Foreskin fibroblast (primary cell): ENCODE measurements at places on chromosomes 6 and 20.

GRCh38 chr20:15759594-15759993 is 813.7 kb downstream of the KIF16B start:
- peak; percentile 74 for DNase-seq

GRCh38 chr6:34592208-34592952 is 36.3 kb upstream of the SPDEF start:
- DNase-seq: no peak

GRCh38 chr20:61786230-61786629 is 279.5 kb downstream of the TAF4 start:
- no peak for DNase-seq

DNA sequence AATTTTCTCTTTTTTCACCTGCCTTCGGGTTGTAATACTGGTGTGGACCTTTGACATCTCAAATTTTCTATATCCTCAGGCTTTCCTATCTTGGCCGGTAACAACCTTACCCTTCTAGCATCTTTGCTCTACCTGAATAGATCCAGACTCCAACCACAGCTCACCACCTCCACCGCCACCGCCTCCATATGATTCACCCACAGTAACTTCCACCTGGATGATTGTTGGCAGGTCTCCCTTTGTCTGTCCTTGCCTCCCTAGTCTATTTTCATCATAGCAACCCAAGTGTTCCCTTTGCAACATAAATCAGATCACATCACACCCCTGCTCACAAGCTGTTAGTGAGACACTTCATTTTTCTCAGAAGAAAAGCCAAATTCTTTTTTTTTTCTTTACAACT is 525.8 kb upstream of the POU3F2 start:
- no peak for DNase-seq

DNA sequence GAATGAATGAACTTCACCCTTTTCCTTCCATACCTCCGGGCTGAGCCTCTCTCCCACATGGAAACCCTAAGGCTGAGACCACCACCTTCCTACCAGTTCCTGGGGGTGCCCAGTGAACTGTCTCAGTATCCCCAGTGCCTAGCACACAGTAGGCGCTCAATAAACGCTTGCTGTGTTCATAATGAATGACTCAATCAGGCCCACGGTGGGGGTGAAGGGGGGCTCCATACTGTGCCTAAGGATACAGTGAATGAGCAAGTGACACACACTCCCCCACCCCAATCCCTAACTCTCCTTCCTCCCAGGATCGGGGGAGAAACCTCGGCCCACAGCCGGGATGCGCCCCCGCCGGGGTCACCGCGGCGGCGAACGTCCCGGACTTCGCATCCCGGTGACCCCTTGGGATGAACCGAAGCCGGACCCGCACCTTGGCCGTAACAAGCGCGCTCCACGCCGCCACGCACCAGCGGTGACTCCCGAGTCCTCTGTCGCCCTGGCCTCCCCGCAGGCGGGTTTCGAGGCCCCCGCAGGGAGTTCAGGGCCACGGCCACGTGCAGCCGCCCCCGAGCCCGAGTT is 592 bp downstream of the KCNG1 start:
- DNase-seq: no peak

GRCh38 chr20:48129345-48129942 is 344.2 kb upstream of the SULF2 start:
- no peak for DNase-seq

DNA sequence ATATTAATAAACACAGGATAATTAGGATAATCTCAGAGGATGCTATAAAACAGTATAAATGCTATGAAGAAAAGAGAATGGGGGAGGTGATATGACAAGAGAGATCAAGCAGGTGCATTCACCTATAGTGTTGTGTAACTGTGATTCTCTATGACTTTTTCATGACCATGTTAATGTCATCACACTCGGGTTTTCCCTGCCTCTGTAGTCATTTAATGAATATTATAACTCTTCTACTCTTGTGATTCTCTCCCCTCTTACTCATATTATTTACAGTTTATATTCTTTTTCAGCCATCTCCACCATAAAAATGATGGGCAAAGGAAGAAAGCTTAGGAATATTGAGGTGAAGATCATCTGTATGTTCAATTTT is 106.9 kb upstream of the SGK1 start:
- DNase-seq: no peak

GRCh38 chr6:82902290-82902689 is 163.4 kb downstream of the UBE3D start:
- no peak for DNase-seq

DNA sequence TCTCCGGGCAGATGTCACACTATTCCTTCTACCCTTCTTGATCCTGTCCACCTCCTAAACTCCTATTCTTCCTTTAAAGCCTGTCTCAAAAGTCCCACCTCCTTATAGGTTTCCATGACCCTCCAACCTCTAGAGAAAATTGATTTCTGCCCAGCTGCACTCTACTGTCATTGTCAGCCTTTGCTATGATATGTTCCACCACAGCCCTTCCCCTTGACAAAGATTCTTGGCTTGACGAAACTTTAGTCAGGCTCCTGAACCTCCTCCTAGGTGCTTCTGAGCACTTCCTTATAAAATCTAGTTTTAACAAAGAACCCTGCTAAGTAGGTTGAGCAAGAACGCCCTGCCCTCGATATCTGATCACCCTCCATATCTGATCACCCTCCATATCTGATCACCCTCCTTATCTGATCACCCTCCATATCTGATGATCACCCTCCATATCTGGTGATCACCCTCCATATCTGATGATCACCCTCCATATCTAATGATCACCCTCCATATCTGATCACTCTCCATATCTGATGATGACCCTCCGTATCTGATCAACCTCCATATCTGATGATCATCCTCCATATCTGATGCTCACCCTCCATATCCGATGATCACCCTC is 103.2 kb downstream of the RIN2 start:
- no peak for DNase-seq

DNA sequence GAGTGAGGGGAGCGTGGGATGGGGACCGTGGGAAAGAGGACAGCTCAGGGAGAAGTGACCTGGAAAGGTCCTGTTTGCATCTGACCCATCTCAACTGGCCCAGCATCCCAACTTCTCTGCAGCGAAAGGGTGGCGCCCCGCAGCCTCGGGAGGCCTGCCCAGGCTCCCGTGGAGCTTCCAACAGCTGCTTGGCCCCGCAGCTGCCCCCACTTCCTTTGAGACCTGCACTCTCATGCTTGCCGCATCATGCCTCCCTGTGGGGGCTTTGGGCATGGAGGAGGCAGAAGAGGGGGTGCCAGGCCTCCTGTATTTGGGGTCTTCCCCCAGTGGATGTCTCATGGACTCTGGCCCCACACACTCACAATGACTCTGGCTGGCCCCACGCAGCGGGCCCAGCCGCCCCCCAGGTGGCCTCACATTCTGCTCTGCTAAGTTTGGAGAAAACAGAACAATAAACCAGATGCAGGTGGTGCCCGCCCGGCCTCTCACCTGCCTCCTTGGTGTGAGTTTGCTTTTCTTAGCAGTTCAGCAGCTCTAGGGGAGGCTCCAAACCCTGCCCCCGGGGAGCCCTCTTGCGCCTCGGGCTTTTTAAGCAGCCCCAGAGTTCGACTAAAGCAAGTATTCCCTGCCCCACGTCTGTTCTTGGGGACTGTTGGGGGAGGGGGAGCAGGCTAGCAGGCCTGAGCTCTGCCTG is 40.7 kb downstream of the CPXM1 start:
- DNase-seq: no peak

- DNase-seq: no peak
These were observed 67.2 kb upstream of the RNF146 start for GRCh38 chr6:127199470-127199869.

GRCh38 chr6:125640441-125641150 is 108.8 kb upstream of the HEY2 start:
- DNase-seq: no peak

GRCh38 chr6:165059032-165059431 is 250.4 kb downstream of the C6orf118 start:
- DNase-seq: peak; percentile 0

GRCh38 chr6:25635886-25636317 is 16.1 kb upstream of the SCGN start:
- DNase-seq: no peak

- no peak for DNase-seq
These were observed 37.6 kb downstream of the NCR2 start for GRCh38 chr6:41372832-41373626.

DNA sequence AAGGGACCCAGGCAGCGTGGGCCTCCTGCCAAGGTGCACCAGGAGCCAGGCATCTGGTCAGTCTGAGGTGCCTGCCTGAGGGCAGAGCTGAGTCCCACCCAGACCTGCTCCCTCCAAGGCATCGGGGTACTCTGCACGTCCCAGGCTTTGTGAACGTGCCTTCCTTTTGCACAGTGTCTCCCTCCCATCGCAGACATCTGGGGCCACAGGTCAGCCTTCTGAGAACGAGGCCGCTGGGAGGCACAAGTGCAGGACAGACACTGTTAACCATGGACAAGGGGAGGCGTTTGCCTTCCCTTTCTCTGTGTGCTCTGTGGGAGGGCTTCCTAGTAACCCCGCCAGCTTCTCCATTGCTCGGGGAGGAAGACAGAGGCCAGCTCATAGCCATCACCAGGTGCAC is 47.6 kb downstream of the TFAP2C start:
- no peak for DNase-seq

- DNase-seq: peak; percentile 89
These were observed 244.8 kb upstream of the TENT5A start for GRCh38 chr6:81997090-81997926.

DNA sequence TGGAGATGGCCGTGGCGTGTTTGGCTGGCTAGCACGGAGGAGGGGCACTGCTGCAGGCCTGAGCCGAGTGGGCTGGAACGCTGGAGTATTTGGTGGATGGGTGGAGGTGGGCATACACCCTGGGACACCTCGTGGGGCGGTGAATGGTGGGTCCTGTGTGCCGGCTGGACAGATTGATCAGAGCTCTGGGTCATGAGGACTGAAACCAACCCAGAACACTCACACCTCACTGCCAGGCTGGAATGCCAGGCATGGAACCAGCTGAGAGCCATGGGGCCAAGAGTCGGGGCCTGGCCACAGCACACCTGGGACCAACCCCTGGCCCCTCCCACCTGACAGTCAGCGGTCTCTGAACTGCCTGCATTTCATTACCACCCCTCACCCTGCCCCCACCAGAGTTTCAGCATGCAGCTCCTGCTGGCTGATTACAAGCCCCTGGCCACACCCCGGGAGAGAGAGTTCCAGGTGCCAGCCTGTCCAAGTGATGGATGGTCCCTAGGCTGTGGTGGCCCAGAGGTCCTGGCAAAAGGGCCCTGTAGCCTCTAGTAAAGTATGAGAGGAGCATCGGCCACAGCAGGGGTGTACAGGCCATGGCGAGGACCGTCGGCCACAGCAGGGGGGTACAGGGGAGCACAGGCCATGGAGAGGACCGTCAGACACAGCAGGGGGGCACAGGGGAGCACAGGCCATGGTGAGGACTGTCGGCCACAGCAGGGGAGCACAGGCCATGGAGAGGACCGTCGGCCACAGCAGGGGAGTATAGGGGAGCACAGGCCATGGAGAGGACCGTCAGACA is 3.3 kb downstream of the NPBWR2 start:
- DNase-seq: no peak
